NCI-H526 (cell line): ENCODE measurements at places on chromosomes 6 and 20.

- DNase-seq = no peak
Measured at GRCh38 chr6:8382434-8382833, 52.9 kb downstream of the SLC35B3 start.

- no peak for DNase-seq
Measured at GRCh38 chr6:32697031-32697430, 30.6 kb upstream of the HLA-DQB1 start.

- DNase-seq = no peak
Measured at GRCh38 chr6:47922391-47922790, 140.6 kb downstream of the OPN5 start.

GRCh38 chr6:3616565-3617176 lies 134.8 kb downstream of the PXDC1 start:
- DNase-seq = no peak

GRCh38 chr20:51488331-51488730 lies 54.2 kb downstream of the NFATC2 start:
- DNase-seq = no peak

- DNase-seq = no peak
Measured at GRCh38 chr20:11054266-11054993, 380.6 kb upstream of the JAG1 start.

GRCh38 chr6:37125774-37126492 lies 44.0 kb upstream of the PIM1 start:
- DNase-seq = no peak

GRCh38 chr6:33699131-33699530 lies 12.4 kb downstream of the UQCC2 start:
- no peak for DNase-seq

GRCh38 chr20:59184880-59185447 lies 21.3 kb downstream of the ZNF831 start:
- DNase-seq = no peak

- DNase-seq = peak; percentile 23
Measured at GRCh38 chr6:109978174-109979032, at the start of gene GPR6. Gene GPR6, plus strand, starts transcription at chr6:109978311. Its CDS starts 802 bp downstream, at chr6:109979113.

- DNase-seq = no peak
Measured at GRCh38 chr6:131255434-131255833, 120.2 kb downstream of the AKAP7 start.

DNA sequence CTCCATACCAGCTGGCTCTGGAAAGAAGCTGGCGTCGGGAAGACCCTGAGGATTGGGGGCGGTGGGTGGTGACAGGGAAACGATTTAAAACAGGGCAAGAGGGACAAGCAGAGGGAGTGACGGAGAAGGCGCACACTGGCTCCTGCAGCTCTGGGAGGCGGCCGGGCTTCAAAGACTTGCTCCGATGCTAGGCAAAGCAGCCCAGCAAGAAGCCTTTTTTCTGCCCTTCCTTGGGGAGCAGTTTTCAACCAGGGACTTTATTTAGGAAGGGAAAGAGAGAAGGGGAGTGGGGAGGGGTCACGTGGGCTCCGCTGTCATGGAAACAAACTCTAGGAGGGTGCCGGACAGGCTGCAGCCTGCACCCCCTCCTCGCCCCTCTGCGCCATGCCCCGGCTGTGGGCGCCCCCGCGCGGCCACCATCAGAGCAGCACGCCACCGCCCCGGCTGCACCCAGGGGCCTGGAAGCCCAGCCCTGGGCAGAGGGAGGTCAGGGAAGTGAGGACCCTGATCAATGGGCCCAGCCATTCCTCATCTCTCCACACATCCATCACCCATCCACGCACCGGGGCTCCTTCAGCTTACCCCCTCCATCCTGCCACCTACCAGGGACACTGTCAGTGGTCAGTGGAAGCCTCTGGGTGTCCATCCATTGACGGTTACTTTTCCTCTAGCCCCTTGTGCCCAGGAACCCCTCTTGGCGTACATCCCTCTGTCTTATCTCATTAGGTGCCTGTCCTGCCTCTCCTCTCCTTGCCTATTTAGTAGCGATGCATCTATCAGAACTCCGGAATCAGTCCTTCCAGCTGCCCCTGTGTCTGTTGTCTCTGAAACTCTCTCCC lies 66.6 kb upstream of the CCDC167 start:
- no peak for DNase-seq

GRCh38 chr6:163490826-163491577 lies 76.5 kb downstream of the QKI start:
- no peak for DNase-seq
